ENCODE measurements at places on chromosomes 4 and X.

GRCh38 chr4:41792166-41792565 is 43.6 kb upstream of the PHOX2B start:
- DNase-seq, result no peak

DNA sequence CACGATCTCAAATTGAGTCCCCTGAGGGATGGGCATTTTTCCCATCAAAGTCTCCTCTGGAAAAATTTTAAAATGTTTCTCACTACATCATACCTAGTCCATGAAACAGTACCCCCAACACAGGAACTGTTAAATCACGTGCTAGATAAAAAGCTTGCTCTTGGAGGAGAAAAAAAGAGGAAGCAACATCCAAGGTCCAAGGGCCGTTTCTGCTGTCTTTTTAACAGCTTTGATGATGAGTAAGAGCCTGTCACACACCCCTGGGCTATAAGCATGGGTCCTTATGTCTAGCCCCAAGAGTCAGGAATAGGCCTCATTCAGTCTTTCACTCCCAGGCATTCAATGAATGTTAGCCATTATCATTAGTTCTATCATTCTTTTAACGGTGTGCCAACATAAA is 128.9 kb downstream of the SH3KBP1 start:
- no peak for DNase-seq

- no peak for DNase-seq
Measured at GRCh38 chrX:23374291-23374690, 39.6 kb downstream of the PTCHD1 start.

DNA sequence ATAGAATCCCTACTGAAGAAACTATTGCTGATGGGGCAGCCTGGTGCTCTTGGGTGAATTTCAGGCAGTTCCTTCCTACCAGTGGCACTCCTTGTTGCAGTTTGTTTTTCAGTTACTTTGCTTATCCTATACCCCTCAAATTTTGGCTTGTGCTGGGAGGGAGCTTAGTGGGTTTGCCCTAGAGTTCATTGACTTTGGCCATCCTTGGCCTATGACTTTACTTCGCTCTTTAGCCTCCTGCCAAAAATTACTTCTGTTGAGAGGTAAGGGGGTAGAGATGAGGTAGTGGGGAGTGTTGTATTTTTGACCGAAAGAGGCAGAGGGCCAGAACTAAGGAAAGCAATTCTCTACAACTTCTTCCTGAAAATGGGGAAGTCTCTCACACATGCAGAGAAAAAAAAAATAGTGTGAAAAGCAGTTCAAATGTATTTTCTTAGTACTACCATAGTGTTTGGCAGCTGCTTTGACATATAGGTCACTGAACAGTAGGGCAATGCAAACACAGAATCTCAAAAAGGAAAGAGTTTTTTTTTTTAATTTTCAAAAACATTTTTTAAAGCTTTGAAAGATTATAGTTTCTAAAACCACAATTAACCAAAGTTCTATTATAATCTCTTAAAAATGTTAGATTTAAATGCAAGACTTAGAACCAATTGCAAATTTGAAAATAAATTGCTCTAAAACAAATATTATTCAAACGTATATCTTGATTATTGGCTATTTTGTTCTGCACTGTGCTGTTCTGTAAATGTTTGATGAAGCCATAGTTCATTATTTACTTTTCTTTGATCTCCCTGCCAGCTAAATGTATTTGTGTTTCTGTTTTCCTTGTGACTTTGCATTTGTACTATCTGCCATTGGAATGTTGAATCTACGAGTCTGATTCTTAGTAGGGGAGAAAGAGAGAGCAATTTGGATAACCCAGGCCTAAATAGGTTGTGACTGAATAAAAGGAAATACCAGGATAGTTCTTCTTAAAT is 73.6 kb downstream of the DCK start:
- DNase-seq, result no peak

- DNase-seq, result no peak
Measured at GRCh38 chr4:4462970-4463369, 76.1 kb downstream of the NSG1 start.

DNA sequence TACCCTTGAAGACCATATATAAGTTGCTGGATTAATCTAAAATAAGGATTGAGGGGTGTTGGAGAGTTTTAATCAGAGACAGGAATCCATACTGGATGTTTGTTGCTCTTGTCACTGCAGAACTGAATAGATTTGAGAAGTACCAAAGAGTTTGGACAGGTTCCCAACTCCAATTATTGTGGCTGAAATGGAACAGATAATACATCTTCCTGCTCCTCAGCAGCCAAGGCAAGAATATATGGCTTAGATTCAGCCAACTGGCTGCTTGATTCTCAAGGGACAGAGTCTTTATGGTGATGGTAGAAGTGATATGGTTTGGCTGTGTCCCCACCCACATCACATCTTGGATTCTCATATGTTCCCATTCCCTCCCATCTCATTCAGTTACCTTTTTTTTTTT is 97.0 kb upstream of the PDHA2 start:
- no peak for DNase-seq

DNA sequence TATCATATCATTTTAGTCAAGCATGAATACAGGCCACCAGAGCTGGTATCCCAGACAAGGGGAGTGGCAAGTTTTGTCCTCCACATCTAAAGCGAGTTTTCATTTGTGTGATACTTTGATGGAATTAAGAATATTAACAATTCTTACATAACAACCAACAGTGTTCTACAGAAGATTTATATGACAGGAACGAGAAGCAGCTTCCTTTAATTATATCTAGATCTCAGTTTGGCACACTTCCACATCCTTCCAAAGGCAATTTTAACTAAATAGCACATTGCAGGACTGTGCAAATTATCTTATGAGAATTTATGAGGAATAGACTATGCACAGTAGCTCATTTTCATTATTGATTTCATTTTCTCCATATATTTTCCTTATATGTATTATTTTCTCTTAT is 121.2 kb upstream of the GUCY1A1 start:
- DNase-seq, result no peak

- no peak for DNase-seq
Measured at GRCh38 chr4:61741327-61742096, 541.4 kb downstream of the ADGRL3 start.

GRCh38 chr4:16684097-16684496 is 214.3 kb downstream of the LDB2 start:
- no peak for DNase-seq

DNA sequence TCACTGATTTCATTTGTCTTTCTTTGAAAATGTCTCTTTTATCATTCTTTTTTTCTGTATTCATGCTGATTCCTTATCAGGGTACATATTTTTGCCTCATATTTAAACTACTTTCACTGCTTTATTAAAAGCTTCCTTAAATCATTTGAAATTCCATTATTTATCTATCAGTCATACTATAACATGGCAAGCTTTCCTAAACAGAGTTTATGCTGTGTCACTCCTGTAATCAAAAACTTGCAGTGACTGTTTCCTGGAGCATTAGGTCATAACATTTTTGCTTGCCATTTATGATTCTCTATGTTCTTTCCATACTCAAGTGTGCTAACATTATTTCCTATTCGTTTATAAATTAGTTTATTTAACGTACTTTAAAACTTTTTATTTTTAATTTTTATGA is 203.7 kb downstream of the BMPR1B start:
- no peak for DNase-seq

GRCh38 chr4:18057821-18058533 is 36.4 kb upstream of the LCORL start:
- no peak for DNase-seq

DNA sequence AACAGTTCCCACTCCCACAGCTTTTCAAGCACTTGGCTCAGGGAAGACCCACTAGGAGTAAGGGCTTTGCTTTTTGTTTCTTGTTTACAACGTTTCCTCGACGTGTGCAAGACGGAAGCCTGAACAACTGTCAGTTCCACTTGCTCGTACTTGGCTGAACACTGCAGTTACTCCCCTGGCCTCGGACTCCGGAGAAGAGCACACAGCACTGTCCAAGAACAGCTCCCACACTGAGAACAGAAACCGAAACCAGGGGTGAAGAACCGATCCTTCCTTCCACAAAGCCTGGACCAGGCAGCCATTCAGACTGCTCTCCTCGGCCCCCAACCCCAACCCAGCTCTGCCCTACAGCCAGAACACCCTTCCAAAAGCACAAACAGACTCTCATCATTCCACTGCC is 25.5 kb downstream of the IRF2 start:
- no peak for DNase-seq

GRCh38 chr4:1557221-1557597 is 126.9 kb downstream of the FAM53A start:
- no peak for DNase-seq

GRCh38 chrX:136122207-136122606 is 25.1 kb upstream of the FHL1 start:
- DNase-seq, result no peak

GRCh38 chr4:55125763-55126541 is 557 bp upstream of the KDR start:
- DNase-seq, result no peak

GRCh38 chr4:666822-667544 is 7.1 kb downstream of the ATP5ME start:
- no peak for DNase-seq

DNA sequence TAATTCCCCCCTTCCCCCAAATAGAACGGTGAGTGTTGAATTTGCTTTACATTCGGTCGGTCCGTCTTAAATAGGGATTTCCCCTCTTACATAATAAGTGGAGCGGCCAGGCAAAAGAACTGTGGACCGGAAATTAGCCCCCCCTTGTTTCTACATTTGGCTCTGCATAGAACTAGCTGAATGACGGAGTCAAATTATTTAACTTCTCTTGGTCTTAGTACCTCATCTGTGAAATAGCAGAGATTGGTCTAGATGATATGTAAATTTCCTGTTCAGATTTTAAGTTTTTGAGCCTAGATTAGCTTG is 1.3 kb downstream of the SPATA18 start:
- DNase-seq, result no peak

DNA sequence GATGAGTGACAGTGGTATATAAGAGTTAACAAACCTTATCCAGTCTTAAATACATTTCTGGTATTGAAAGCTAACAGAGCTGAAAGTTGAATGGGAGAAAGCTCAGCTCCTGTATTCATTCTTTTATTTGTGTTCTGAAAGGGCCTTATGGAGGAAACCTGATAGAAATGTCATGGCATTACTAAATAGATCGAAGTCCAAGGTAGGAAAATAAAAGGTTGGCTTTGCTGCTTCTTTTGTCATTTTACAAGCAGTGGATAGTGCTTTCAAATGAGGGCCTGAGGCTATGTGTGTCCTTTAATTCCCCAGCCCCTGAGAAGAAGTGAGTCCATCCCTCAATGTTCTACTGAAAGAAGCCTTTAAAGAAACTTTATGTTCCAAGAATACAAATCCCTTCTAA is 974.3 kb upstream of the INTU start:
- no peak for DNase-seq

GRCh38 chrX:12363216-12363615 is 224.9 kb downstream of the FRMPD4 start:
- DNase-seq, result no peak

All from NCI-H187 treated with DMSO at 0.1 percent for 48 hours (cell line).